Fibroblast of mammary gland (primary cell): ENCODE measurements at places on chromosomes 12 and 14.

GRCh38 chr12:68198507-68199086, 27.0 kb downstream of the IL26 start:
- no peak for DNase-seq

DNA sequence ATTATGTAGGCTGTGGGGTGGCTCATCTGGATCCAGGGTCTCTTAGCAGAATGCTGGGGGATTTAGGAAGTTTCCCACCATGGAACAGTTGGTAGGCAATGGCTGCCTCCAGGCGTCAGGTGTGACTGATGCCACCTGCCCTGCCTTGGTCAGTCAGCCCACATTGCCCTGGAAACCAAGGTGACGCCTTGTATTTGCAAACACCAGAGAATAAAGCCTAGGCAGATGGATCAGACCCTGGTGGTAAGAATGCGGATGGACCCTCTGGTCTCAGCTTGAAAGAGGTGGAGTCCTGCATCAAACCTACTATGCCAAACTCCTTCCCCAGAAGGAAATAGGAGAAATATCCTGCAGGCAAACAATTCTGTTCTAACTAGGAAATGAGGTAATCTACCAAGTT, 38.2 kb downstream of the NCKAP5L start:
- DNase-seq: no peak

- no peak for DNase-seq
These were observed 23.1 kb upstream of the PMCH start for GRCh38 chr12:102220736-102221135.

DNA sequence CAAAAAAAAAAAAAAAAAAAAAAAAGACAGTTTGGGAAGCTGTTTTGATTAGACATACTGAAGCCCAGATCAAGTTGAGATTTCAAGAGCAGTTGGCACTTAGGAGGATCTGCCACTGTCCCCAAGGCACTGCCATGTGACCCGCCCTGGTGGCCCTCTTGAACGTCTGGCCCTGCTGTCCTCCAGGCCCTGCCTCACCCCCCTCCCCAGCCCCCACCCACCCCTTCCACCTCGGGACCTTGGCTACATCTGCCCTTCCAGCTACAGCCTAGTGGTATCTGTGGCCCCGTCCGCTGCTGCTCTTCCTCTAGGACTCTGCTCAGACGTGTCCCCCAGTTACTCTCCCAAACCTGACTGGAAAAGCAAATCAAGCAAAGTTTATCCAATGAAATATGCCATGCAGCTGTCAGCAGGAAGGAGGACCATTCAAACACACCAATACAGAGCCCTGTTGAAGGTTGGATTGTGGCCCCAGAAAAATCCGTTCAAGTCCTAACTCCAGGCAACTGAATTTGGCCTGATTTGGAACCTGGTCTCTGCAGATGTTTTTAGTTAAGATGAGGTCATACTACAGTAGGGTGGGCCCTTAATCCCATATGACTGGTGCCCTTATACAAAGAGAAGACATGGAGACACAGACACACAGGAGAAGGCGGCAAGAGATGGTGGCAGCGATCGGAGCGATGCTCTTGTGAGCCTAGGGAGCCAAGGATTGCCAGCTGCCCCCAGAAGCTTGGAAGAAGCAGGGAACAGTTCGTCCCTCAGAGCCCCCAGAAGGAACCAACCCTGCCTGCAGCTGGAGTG, 17.7 kb downstream of the SLC25A29 start:
- peak; percentile 62 for DNase-seq

- DNase-seq: no peak
These were observed 607.5 kb downstream of the SLC6A15 start for GRCh38 chr12:84305144-84305543.

DNA sequence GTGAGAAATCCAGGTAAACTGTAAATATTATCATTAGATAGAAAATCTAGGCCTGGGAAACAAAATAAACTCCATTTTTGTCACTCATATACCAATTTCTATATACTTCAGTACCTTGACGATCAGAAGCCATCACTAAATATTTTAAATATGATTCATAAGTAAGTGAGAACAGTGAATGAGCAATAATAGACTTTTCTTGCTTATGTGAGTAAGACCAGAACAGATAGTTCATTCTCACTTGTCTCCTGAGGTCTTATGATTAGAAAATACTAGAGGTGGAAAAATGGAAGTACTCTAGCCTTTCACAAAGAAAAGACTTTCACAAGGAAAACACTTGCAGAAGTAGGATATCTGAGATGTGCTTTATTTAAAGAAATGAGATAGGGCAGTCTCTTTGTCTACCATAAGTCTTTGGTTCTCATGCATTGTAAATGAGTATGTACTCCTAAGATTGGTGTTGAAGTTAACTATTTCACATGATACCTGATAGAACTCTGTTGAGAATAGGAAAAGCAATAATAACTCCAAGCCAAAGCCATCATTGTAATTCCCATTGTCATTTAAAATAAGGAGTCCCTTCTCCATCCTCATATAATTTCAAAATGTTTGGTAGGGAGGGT, 10.1 kb upstream of the SMCO3 start:
- peak; percentile 37 for DNase-seq

DNA sequence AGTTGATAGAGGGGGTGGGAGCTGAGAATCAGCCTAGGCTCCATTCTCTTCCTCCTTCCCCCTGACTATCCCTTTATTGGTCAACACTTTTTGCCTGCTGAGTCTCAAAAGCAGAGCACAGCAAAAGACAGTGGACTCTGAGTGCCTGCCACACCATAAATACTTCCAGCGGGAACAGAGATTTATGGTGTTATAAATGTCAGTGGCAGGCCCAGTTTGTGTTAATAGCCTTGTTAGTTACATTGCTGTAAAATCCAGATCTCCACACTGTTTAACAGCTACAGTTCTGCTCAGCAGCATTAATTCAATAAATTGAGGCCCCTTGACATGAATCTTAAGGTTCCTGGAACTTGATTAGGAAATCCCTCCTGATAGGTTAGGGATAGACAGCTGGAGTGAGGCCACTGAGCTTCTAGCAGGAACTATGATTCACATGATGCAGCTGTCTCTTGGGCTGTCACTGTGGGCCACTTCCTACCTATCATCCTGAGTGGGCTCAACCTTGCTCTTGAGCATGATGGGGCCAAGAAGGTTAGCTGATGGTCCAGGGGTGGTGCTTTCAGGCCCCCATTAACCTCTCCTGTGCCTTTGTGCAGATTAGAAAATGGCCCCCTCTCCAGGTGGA, 295.2 kb upstream of the SRRM4 start:
- no peak for DNase-seq

- DNase-seq: no peak
These were observed 335.6 kb upstream of the NOVA1 start for GRCh38 chr14:26933431-26933830.

DNA sequence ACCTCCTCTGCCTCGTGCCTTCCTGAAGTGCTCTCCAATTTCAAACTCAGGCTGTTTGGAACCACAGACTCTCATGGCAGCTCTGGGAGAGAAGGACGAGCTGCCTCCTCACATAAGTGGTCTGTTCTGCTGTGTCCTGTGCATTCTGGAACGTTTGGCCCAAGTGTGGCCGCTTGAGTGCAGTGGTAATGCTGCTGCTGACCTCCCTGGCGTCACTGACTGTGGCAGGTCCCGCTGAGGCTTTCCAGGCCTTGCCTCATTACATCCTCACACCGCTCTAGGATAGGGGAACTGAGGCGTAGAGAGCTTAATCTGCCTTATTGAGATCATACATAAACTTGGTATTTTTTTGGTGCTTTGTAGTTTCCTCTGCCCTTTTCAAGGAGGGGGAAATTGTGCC, 14.2 kb downstream of the CCDC92 start:
- no peak for DNase-seq

DNA sequence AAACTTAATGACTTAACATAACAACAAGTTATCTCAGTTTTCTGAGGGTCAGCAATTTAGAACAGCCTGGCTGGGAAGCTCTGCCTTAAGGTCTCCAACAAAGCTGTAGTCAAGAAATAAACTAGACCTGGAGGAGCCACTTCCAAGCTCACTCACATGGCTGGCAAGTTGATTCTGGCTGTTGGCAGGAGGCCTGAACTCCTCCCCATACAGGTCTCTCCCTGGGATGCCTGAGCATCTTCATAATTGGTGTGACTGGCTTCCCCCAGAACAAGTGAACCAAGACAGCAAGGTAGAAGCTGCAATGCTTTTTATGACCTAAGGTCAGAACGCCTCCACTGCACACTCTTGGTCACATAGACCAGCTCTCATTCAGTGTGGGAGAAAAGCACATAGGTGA, 128.3 kb downstream of the SAMD4A start:
- no peak for DNase-seq

GRCh38 chr12:55718015-55718414, 2.2 kb downstream of the BLOC1S1 start:
- DNase-seq: no peak
